T-helper 2 cell (primary cell): ENCODE measurements at places on chromosomes 1 and 21.

GRCh38 chr21:31675960-31676359 lies 16.5 kb downstream of the SOD1 start:
- no peak for DNase-seq

DNA sequence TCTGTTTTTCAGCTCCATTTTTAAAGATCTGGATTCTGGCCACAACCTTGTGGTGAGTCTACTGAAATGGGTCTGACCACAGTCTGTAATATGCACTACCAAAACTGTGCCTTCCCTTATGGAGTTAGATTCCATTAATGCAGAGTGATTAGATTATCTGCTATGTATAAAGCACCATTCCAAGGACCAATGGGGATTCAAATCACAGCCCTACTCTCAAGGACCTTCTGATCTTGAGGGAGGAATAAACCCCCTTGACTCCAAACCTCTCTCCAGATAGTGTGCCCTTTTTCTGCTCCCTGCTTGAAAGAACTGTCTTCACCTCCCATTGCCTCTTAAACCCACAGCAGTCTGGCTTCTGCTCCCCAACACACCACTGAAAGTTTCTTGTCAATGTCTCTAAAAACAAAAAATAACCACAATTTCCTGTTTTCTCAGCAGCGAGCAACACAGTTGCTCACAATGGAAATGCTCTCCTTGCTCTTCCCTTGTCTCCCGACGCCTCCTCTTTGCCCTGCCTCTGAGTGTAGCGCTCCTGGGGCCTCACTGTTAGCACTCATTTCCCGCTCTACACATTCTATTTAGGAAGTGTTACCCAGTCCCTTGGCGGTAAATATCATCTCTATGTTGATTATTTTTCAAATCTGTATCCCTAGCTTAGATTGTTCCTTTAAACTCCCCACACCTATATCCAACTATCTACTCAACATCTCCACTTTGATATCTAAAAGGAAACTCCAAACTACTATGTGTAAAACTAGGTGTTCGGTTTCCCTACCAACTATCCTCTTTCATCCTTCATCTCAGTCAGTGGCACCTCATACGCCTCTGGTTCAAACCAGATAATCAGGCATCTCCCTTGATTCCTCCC lies 13.6 kb downstream of the PCNX2 start:
- DNase-seq = peak; percentile 1

DNA sequence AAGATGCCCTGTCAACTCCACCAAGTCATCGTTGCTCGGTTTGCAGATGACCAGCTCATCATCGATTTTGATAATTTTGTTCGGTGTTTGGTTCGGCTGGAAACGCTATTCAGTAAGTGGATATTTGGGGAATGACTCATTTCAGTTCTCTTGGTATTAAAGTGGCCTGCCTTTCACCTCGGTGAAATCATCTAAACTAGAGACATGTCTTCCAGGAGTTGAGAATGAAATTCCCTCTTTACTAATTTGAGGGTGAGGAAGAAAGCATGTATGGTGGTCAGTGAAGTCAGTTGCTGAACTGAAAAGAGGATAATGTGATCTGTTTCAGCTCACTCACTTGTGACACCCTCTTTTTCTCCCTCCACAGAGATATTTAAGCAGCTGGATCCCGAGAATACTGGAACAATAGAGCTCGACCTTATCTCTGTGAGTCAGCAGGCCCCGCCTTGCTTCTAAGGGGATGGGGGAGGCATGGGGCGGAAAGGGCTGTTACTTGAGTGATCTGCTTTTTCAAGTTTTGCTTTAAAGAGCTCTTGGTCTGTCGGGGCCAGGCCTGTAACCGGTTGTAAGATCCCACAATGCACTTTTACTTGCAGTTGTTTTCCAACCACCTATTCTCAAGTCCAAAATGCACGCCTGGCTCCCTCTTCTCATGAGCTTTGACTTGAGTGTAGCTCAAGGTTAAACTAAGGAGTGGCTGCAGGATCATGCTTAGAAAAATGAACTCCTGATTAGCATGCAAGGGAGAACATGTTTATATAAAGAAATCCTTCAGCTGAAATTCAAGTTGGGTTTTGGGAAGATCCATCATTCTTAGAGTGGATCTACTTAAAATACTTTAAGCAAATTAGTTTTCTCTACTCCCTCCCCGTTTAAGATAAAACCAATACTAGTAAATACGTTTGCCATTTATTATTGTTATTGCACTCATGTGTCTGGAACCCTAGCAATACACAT lies 59.8 kb downstream of the CAPN2 start:
- DNase-seq = peak; percentile 28

DNA sequence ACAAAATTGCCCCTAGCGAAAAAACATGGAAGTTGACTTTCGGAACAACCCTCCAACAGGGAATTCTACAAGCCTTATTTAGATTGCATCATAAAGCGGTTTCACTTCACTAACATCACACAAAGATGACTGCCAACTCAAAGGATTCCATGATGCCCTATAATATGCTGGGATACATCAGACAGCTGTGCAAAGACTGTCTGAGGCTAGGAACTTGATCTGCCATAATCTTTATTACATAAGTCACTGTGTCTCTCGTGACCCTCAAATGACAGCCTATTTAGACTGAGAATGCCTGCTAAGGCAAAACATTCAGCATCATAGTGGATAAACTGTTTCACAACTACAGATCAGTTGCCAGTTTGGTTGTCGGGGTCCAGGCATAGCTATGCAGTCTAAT lies 23.8 kb downstream of the FH start:
- no peak for DNase-seq
